ENCODE measurements at places on chromosomes 11 and 22.

DNA sequence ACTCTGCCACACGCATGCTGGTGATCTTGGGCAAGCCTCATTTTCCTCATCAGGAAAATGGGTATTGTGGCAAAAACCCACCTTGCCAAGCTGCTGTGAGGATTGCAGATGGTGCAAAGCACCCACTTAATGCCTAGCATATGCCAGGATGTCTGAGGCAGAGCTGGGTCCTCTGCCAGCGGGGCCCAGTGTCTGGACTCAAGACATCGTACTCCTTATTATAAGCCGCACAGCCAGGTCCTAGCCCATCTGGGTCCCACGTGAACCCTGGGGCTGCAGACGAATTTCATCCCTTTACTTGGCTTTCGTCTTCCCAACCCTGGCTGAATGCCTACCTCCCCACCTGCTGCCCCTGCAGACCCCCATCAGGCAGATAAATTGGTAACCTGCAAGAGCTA lies 34.5 kb upstream of the ALX4 start:
- no peak for DNase-seq

- no peak for DNase-seq
Measured at GRCh38 chr11:5239046-5239445, 4.8 kb upstream of the HBD start.

GRCh38 chr11:100706179-100706578 lies 19.1 kb downstream of the ARHGAP42 start:
- no peak for DNase-seq

GRCh38 chr22:49203859-49204598 lies 623.6 kb downstream of the BRD1 start:
- no peak for DNase-seq

GRCh38 chr22:38613588-38613987 lies 42.6 kb downstream of the FAM227A start:
- DNase-seq: no peak

GRCh38 chr11:134932761-134933160 lies 520.7 kb upstream of the B3GAT1 start:
- no peak for DNase-seq

GRCh38 chr11:100512475-100512874 lies 174.6 kb upstream of the ARHGAP42 start:
- DNase-seq: no peak

DNA sequence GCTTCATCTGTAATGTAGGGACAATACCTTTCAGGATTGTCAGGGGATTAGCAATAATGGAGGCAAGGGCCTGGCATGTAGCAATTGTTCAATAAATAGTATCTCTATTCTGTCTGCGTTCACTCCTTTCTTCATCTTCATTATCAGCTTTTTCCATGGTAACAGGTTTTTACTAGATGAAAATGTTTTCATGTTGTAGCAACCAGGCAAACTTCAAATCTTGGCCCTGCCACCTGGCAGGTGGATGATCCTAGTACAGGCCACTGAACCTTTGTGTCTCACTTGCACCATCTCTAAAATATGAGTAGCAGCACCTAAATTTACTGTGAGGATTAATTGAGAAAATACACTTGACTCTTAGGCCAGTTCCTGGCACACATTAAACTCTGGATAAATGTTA lies 83.4 kb downstream of the SWAP70 start:
- DNase-seq: no peak

DNA sequence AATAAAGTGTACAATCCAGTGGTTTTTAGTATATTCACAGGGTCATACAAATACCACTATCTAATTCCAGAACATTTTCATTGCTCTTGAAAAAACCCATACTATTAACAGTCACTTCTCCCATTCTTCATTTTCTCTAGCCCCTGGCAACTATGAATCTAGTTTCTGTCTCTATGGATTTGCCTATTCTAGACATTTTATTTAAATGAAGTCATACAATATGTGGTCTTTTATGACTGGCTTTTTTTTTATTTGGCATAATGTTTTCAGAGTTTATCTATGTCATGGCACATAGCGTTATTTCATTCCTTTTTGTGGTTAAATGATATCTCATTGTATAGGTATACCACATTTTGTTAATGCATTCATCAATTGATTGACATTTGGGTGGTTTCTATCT lies 59.4 kb downstream of the KDM2A start:
- DNase-seq: no peak

DNA sequence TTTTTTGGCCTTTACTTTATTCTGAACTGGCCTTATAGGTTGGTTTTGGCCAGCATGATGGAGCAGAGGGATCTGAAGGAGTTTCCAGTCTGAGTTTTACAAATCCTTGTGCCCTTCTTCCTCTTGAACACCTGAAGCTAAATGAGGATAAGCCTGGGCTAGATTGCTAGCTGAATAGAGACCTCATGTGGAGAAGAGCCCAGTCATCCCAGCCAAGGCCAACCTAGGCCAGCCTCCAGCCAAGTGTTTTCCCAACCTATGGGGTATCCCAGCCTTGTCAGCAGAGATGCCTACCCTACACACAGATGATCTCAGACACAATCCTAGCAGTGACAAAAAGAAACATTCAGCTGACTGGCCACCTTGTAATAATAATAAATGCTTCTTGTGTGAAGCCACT lies 966 bp upstream of the CASP12 start:
- no peak for DNase-seq

DNA sequence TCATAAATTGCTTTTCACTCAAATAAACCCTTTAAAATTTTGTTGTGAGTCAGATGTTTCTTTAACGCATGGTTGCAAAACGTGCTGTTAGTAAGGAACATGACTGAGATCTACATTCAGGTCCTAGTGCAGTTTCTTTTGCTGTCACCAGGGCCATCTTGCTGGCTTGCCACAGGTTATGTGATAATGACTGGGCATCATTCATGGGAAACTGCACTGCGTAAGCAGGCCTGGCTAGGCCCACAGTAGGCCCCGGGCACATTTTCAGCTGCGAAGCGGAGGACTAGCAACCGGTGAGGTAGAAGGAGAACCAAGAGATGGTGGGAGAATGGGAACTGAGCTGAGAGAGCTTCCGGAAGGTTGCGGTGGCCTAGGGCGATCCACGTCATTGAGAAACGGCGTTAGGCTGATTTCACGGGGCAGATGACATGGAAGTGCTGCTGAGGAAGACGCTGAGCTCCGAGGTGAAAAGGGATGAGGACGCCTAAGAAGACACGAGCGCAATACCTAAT lies 3.2 kb upstream of the KLHDC7B start:
- DNase-seq: no peak

DNA sequence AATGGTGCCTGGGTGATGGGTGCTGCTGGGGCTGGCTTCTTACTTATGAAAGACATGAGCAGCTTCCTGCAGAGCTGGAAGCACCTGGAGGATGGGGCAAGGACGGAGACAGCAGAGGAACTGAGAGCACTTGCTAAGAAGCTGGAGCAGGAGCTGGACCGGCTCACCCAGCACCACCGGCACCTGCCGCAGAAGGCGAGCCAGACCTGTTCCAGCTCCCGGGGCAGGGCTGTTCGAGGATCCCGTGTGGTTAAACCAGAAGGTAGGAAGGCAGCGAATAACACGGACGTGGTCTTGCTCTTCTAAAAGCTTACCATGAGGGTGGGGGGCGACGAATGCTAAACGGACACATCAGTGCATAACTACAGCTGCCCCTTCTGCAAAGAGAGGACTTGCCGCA lies 9.3 kb downstream of the APOL5 start:
- no peak for DNase-seq

DNA sequence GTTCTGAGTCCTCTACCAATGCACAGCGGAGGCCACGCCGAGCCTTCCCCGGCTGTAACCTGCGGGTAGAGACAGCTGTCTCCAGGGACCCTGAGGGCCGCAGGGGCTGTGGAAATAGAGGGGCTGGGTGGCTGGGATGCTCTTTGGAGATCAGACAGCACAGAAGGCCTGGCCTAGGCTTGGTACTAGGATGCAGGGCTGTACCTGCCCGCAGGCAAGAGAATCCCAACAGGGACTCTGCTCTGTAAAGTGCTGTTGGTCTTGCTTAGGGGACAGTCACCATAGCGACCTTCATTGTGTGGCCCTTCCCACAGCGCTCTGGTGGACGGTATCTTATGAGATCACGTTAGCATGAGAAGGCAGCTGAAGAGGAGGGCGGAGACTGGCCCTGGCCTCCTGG lies 11.3 kb upstream of the KCNJ5 start:
- DNase-seq: no peak

DNA sequence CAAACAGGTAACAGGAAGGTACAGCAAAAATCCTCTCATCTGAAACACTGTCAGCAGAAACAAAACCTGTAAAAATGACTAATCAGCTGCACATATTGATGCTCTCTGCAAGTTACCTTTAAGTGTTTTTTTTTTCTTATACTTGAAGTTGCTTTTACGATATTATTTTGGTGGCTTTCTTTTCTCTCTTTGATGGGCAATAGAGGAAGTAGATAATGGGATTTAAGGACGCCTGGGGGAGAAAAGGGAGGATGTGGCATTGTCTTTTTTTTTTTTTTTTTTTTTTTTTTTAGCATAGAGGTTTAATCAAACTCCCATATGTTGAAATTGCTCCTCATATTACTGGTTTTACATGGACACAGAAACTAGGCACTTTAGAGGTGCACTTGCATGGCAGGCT lies 11.4 kb upstream of the ADSL start:
- no peak for DNase-seq

- no peak for DNase-seq
Measured at GRCh38 chr11:43585877-43586608, 94.5 kb upstream of the HSD17B12 start.

DNA sequence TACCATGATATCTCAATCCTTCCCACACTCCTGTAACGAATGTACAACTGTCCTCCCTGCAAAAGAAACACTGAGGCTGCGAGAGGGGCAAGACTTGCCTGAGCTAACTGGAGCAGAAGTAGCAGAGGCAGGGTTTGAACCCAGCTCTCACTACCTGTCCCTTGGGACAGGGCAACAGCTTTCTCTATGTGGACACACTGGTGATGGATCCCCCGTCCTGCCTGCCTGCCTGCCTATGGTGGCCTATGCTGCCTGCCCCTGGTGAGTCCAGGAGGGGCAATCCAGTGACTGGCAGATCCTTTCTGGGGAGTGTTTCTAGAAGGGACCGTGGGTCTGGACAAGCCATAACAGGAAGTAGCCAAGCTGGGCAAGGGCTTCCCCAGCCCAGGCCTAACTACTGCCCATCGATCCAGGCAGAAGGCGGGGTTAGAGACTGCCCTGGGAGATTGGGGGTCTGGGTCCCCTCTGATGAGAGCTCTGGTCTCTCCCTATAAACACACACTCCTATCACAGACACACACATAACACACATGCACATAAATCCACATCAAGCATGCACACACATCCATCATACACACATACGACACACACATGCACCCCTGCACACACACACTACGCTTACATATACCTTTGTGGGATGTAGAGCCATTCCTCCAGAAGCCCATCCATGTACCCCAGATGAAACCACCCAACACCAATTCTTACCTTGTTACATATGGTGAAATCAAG lies 1.1 kb upstream of the EMID1 start:
- no peak for DNase-seq

DNA sequence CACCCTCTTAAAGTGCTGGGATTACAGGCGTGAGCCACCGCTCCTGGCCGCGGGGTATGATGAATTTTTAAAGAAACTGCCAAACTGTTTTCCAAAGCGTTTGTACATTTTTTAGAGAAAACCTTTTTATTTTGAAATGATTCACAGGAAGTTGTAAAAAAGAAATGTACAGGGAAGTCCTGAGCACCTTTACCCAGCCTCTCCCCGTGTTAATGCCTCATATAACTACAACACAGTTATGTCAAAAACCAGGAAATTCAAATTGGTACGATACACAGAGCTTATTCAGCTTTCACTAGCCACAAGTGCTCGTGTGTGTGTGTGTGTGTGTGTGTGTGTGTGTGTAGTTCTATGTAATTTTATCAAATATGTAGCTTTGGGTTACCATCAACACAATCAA lies 7.0 kb upstream of the FAM118A start:
- no peak for DNase-seq
